Activated T-cell treated with anti-CD3 and anti-CD28 coated beads for 48 hours (primary cell): ENCODE measurements at places on chromosomes 3 and 15.

DNA sequence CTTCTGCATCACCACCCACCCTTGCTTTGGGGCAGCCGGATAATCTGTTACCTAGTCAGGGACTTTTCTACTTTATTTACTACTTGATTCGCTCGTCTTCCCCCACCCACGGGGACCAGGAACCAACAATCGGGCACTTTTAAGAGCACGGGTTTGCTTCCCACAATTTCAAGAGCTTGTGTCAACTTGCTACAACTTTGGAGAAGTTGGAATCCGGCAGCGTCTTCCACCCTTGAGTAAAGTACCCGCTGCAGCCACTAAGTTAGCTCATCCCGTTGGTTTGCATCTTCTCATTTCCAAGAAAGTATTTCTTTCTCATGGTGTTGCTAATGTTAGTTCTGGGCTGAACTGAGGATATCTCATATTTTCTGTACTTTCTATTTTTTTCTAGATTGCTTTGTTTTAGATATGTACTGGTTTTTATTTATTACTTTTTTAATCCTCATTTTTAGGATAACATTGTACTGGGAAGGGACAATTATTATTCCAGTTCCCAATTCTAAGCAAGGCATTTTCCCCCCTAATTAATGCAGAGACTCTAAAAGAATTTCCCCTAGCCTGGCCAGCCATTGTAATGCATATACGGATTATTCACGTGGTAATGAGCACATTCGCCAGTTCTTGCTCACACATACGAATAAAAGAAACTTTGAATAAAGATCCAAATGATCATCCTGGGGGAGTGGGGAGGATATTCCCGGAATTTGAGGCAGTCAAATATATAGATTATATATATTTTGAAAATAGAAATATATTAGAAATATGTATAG is 4.0 kb downstream of the SOX2 start:
- no peak for DNase-seq

DNA sequence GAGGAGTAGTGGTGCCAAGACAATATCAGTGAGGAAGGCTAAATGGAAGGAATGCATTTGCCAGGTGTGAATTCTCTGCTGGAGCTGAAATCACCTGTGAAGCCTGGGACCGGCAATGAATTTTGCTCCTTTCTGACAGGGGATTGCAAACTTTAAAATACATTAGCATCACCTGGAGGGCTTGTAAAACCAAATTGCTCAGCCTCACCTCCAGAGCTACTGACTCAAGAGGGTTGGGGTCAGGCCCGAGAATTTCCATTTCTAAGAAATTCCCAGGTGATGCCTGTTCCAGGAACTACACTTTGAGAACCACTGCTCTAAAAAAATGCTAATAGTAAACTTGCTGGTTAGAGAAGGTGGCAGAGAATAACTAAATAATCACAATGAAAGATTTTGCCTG is 445.6 kb upstream of the RBMS3 start:
- no peak for DNase-seq

DNA sequence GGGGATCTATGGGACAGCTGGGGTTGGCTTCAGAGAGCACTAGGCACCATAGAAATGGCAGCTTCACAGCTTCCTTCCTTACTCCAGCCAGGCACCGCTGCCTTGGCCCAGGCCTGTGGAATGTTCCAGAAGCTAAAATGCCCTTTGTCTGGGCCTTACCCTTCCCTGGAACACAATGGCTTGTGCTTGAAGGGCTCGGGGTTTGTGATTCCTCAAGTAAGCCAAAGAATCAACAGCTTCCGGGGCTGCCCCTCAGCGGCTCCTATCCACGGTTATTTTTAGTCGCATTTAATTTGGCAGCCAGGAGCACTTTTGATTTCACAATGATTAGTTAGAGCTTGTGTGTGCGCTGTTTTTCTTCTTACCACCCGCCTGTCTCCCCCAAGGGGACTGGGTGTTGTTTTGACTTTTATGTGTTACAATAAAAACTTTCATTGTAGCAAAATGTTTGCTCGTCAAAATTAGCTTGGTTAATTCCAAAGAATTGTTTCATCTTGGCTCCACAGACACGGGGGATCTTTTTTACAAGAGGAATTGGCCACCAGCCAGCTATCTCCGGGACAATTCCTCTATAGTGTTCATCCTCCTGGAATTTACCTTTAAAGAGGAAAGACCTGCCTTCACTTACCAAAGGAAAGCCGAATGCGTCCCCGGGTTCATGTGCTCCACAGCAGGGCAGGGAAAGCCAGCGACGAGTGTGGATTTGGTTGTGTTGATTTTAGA is 73.8 kb downstream of the TLE3 start:
- no peak for DNase-seq

DNA sequence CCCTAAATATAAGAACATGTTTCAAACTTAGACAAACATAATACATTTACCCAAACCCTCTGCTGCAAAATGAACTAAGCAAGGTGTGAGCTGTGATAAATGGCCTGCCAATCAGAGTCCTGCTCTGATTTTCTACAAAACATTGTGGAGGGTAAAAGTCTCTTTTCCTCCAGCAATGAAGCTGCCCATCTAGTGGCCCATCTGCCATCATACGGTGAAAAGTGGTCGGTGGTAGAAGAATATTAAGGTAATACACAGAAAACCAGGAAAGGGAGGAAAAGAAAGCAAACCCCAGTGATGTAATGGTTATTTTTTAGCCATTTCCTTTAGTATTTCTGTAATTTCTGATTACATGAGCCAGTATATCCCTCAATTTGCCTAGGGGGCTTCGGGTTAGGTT is 838.1 kb downstream of the TBL1XR1 start:
- no peak for DNase-seq

GRCh38 chr3:30751610-30752299 is 142.7 kb downstream of the GADL1 start:
- DNase-seq, result peak; percentile 34

DNA sequence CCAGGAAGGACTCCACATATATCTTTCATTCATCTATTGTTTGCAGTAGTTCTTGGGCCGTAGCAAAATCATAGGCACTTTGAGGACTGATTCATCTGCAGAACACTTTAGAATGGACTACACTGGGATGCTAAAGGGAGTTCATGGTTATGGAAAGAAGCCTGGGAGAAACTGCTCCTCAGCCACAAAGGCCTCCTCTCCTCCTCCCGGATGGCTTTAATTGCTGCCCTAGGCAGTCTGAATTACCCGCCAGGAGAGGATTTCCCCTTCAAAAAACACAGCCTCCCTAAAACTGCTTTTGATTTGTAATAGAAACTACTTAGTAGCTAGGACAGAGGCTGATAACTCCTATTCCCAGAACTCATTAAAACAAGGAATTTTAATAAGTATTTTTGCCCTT is 4.6 kb downstream of the TMEM266 start:
- DNase-seq, result no peak
